ENCODE measurements at places on chromosomes 5 and 9. TPM values are rescaled to one million over a fixed set of nuclear protein-coding genes. Genes with fewer than 3 reads are reported as not detected.

Gene WDR31
- 1.2 TPM for total RNA-seq

Gene C6
- total RNA-seq: not detected

Gene UBQLN1
- 108 TPM for total RNA-seq

Gene PCDHA9
- total RNA-seq: 1.8 TPM

Gene SLC6A3
- total RNA-seq: not detected

Gene FOXD1
- 16.1 TPM for total RNA-seq

Gene CXCL14
- not detected for total RNA-seq

Gene IL5
- not detected for total RNA-seq

Gene LAMC3
- 1.5 TPM for total RNA-seq

Gene CNTFR
- total RNA-seq: not detected

Gene HMMR
- 55.5 TPM for total RNA-seq

Gene LCN9
- total RNA-seq: not detected

Gene FAM120AOS
- total RNA-seq: 39.4 TPM

Gene GABRA1
- not detected for total RNA-seq

Gene IFNA2
- total RNA-seq: not detected

Gene HRCT1
- 7.3 TPM for total RNA-seq

Gene LECT2
- total RNA-seq: not detected

Gene TEX48
- total RNA-seq: not detected

Gene DDX41
- total RNA-seq: 168 TPM

Gene RAB3C
- total RNA-seq: not detected

Gene AK1
- 56.5 TPM for total RNA-seq

Gene CFAP90
- not detected for total RNA-seq

Gene SAXO1
- not detected for total RNA-seq

Gene PCDHA13
- total RNA-seq: 1.3 TPM

Gene LIX1
- total RNA-seq: not detected

Gene LCN1
- total RNA-seq: not detected

Gene CCDC112
- total RNA-seq: 15.2 TPM

Gene SHOC1
- total RNA-seq: 0.08 TPM

Gene GARIN3
- not detected for total RNA-seq

Gene PAXX
- total RNA-seq: 103 TPM

Gene TMEM215
- total RNA-seq: not detected

Gene IFNA16
- total RNA-seq: not detected

Gene B4GALT1
- total RNA-seq: 12.4 TPM

Gene C9orf78
- total RNA-seq: 61.0 TPM

Gene RABGAP1
- 23.4 TPM for total RNA-seq

Gene CDO1
- total RNA-seq: 0.98 TPM

Gene AQP7
- not detected for total RNA-seq

Gene SPINK4
- not detected for total RNA-seq

Gene NANS
- 128 TPM for total RNA-seq

Gene PCDHGA1
- 2.5 TPM for total RNA-seq

Gene ZNF879
- 0.68 TPM for total RNA-seq

Gene SLC1A1
- 10.5 TPM for total RNA-seq

Gene RANBP3L
- not detected for total RNA-seq

Gene BTNL3
- total RNA-seq: not detected

Gene ANKRD20A1
- 1.2 TPM for total RNA-seq

Gene FGFR4
- total RNA-seq: 9.3 TPM

Gene SLC6A19
- not detected for total RNA-seq

Gene ORM2
- total RNA-seq: not detected

Gene SPINK7
- total RNA-seq: not detected

Gene CCNO
- total RNA-seq: 9.3 TPM

All from A375 (cell line).